Midbrain (tissue), 1 donor: ENCODE measurements at places on chromosomes 1 and 21.

GRCh38 chr1:178506669-178507068 is 6.2 kb upstream of the TEX35 start:
- DNase-seq, result no peak

DNA sequence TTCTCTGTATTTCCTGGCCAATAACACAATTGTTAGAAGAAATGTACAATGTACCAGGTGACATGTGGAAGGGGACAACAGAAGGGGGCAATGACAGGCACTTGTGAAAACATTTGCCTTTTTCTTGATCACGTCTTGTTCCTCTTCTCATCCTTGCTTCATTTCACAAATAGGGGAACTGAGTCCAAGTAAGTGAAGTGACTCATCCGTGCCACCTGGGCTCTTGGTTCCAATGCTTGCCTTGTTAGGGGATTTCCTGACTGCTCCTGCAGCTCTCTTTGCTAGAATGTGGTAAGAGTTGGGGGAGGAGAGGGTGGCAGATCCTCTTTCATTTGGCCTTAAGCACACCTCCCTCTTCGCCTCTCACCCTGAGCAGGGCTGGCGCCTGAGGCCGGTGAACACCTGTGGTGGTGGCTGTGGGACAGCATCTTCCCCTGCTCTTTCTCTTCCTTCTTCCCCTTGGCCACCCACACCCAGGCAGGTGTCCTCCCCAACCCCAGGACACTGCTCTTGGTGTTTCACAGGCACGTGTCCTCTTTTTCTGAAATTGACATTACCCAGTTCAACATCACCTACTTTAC is 2.2 kb upstream of the RHEX start:
- no peak for DNase-seq

DNA sequence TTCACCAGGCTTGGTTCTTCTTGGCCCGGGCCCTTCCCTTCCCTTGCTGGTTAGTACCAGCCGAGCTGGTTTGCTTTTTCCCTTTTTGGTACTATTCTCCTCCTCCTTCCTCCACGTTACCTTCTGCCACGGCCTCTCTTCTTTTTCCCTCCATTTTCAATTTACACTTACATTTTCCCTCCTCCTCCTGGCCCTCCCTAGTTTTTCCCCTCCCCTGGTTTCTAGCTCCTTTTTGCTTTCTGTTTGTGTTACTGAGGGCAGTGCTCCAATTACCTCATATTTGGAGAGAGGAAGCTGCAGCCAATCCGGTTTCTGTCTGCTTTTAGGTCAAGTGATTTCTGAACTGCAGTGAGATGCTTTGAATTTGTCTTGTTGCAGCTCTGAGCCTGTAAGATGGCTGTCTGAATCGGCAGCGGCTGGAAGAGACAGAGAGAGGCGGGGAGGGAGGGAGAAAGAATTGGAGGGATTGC is 63.7 kb downstream of the MACF1 start:
- peak; percentile 77 for DNase-seq

DNA sequence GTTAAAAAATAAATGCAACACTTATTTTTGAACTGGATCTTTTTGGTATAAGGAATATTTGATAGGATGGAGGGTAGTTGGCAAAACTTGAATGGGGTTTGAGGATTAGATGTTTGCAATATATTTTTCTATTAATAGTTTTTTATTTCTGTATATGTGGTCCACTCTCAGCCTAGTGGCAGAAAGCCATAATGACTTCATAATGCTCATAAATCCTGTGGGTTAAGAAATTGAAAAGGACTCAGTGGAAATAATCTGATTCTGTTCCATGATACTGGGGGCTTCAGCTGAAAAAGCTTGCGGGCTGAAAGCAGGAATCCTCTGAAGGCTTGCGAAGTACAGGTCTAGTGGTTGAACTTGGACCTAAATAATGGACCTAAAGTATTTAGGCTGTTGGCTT is 1028.6 kb upstream of the PRMT6 start:
- no peak for DNase-seq

- no peak for DNase-seq
Measured at GRCh38 chr21:26043891-26044290, 126.7 kb downstream of the APP start.

DNA sequence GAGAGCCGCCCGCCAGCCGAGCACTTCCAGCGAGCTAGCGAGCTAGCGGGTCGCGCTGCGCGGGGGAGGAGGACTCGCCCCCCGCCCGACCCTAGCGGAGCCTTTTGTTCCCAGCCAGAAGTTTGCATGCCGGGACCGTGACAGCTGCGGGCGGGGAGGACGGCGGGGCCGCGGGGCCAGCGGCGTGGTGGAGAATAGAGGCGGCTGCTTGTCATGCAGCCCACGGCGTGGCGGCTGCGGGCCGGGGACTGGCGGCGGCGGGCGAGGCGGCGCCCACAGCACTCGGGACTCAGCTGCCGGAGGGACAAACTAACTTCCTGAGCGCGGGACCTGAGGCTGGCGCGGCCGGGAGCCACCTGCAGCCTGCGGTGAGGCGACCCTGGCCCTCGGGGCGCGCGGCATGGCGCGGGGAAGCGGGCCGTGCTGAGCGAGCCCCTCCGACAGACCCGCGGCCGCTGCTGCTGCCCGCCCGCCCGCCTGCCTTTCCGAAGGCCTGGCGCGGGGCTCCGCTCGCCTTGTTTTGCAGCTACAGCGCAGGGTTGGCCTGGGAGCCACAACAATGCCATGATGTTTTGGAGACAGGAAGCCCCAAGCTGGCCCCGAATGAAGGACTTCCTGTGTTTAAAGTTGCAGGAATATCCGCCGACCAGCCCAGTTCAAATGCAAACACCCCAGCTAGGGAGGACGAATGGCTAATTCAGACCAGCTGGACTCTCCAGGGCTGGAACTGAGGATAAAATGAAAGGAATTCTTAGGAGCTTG is 82.2 kb upstream of the BMP8A start:
- peak; percentile 85 for DNase-seq
